Lung (tissue), 17 donors: ENCODE measurements at places on chromosomes 3 and 15. TPM values are rescaled to one million over a fixed set of nuclear protein-coding genes. Genes with fewer than 3 reads are reported as not detected.

GRCh38 chr15:72117486-72118016 is 399 bp downstream of the MYO9A start:
- peak; percentile 90 for DNase-seq

DNA sequence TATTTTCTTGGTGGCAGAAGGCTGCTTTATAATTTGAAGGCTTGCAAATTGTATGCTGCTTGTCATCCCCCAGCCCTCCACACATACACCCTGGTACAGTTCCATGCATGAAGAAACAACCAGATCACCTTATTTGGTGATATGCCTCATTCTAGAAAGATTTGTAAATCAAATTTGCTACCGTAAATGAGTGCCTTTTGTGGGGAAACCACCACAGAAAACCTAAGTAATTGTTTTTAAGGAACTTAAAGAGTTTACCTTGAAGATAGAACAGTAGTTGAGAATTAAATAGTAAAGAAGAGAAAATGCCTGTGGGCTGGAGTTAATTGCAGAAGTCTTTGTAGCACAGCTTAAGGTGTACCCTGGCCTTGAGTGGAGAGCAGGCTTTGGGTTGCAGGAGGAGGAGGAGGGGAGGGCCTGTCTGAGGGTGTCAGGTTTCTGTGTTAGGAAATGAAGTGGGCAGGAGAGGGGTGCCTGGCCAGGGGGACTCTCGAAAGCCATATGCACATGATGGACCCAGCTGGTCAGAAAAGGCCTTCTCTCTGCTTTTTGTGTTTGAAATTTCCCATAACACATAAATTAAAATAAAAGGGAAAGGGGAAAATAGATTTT is 6.9 kb downstream of the NIPA2 start:
- peak; percentile 36 for DNase-seq

GRCh38 chr3:32508711-32509110 is 6.1 kb upstream of the CMTM6 start:
- peak; percentile 91 for DNase-seq

- no peak for DNase-seq
These were observed 235.3 kb upstream of the ROPN1 start for GRCh38 chr3:124227150-124227630.

GRCh38 chr3:63251499-63251898 is 26.6 kb upstream of the SYNPR start:
- DNase-seq, result no peak

The ZPLD1 gene
- 0.05 TPM for polyA plus RNA-seq

The CCR8 gene
- 0.06 TPM for polyA plus RNA-seq

The STOML1 gene
- 35.4 TPM for polyA plus RNA-seq

The FBXO40 gene
- polyA plus RNA-seq, result not detected
